ENCODE measurements at places on chromosomes 13 and 19.

GRCh38 chr13:103354171-103354570 lies 288.0 kb upstream of the SLC10A2 start:
- DNase-seq = no peak

- DNase-seq = no peak
These were observed 4.0 kb upstream of the MCF2L start for GRCh38 chr13:112964971-112965492.

- DNase-seq = peak; percentile 77
These were observed 167.6 kb downstream of the PTPRS start for GRCh38 chr19:5172859-5173630.

- DNase-seq = no peak
These were observed 160.1 kb upstream of the SOX1 start for GRCh38 chr13:111906816-111907215.

DNA sequence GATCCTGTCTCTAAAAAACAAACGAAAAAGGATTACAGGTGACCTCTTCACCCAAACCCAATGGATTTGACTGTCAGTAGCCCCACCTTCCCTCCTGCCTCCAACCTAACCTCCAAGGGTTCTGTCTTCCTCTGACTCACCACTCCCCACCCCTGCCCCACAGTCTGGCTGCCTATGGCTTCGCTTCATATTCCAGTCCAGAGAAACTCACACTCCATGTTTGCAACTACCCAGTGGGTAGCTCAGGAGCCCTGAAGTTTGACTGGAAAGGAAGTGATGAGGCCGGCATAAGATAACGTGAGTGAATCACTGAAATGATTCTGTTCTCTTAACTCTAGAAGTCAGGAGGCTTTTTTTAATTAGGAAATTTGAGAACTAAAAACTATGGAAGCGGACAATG lies 303.9 kb downstream of the FOXO1 start:
- DNase-seq = no peak
